ENCODE measurements at places on chromosomes 1 and 21.
A peak's percentile ranks its signal among the peaks of the same experiment; 100 is the strongest.

- DNase-seq: no peak
Measured at GRCh38 chr1:10267319-10267718, 56.9 kb downstream of the KIF1B start.

DNA sequence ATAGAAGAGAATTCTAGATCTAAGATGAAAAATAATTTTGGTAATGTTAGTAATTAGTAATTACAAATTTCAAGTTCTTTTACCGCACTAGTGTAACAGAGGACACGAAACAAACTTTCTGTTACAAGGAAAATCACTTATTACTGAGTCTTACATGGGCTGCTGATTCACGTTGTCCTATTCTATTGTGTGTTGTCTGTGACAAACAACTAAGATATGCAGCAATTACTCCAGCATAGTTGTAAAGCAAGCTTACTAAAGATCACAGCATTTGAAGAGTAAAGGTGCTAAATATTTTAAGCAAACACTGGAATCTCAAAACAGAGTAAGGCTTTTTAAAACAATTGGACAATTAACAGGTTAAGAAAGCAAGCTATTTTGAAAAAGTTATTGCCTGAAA lies 502.3 kb downstream of the KCNT2 start:
- DNase-seq: no peak

DNA sequence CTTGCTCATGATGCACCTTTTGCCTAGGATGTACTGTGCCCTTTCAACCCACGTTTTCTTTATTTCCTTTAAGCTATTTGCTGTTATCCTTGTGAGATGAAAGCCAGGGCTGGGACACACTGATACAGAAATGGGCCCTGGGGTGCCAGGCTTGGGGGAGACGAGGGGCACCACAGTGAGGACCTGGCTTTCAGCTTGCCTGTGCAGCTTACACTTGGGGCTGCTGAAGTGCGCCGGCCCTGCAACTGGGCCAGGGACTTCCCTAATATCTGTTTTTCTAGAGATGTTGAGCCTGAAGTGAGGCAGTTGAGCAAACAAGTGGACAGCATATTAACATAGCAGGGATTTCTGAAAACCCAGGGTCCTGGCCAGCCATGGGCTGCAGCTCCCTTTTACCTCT lies 42.5 kb upstream of the SLC19A1 start:
- DNase-seq: no peak

- DNase-seq: no peak
Measured at GRCh38 chr1:116382857-116383483, 9.9 kb downstream of the ATP1A1 start.

GRCh38 chr1:67942274-67942673 lies 108.2 kb downstream of the DIRAS3 start:
- no peak for DNase-seq

DNA sequence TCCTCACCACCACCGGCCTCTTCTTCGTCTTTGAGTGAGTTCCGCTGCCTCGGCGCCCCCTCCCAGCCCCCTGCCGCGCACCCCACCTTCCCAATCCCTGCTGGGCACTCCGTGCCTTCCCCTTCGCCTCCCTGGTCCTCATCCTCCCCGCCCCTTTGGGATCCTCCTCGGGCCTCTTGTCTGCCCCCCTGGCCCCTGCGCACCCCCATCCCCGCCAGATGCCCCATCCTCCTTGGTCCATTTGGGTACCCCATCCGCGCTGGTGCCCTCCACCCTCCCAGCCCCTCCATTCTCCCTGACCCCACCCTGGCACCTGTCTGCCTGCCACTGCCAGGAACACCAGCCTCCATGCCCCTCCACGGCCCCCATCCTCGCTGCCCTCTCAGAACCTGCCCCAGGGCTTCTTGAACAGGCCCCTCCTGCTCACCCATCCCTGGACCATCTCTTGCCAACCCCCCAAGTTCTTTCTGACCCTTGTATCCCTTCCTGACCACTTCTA lies 667 bp downstream of the ZDHHC18 start:
- DNase-seq: no peak

- DNase-seq: no peak
Measured at GRCh38 chr1:73593804-73594203, 604.2 kb downstream of the LRRIQ3 start.

GRCh38 chr1:50531027-50531426 lies 107.8 kb upstream of the DMRTA2 start:
- DNase-seq: no peak

GRCh38 chr1:185539277-185539943 lies 194.8 kb upstream of the HMCN1 start:
- DNase-seq: no peak

DNA sequence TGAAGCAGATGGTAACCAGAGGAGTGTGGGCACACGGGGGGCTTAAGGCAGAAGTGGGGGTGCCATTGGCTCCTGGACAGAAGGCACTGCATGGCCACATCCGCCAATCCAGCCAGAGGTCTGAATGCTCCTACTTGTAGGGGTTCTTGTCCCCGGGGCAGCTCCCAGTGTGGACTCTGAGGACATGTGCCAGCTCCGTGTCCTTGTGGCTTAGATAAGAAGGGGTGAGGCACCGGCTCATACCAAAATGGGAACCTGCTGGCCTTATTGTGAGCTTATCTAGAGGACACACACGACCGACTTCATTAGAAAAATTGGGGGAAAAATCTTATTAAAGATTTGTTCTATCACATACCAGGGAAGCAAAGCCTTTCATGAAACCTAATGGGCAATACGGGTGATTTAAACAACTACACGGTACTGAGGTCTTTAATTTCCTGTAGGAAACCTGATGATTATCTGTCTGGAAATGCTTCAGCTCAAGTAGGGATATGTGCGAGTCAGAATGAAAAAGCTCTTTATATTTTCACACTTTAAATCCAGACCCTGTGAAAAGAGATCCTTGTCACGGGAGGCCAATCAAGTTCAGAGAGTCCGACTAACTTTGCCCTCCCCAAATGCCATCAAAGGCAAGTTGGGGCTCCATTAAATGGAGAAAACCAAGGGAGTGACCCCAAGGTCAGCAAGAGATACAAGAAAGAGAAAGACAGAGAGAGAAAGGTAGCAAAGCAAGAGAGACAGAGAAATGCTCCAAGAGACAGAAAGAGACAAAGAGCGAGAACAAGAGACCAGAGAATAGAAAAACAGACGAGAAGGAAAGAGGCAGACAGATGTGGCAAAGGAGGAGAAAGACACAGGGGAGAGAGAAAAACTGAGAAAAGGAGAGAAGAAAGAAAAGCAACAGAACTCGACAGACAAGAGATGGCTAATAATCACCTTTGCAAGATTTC lies 14.1 kb upstream of the KCNN3 start:
- no peak for DNase-seq

GRCh38 chr21:33847588-33848248 lies 67.9 kb downstream of the ATP5PO start:
- DNase-seq: no peak

- DNase-seq: no peak
Measured at GRCh38 chr1:43442756-43443155, 11.0 kb downstream of the HYI start.

GRCh38 chr21:28337315-28337714 lies 655.4 kb downstream of the LTN1 start:
- DNase-seq: peak; percentile 1

- no peak for DNase-seq
Measured at GRCh38 chr1:156550346-156550745, 22.0 kb downstream of the IQGAP3 start.

DNA sequence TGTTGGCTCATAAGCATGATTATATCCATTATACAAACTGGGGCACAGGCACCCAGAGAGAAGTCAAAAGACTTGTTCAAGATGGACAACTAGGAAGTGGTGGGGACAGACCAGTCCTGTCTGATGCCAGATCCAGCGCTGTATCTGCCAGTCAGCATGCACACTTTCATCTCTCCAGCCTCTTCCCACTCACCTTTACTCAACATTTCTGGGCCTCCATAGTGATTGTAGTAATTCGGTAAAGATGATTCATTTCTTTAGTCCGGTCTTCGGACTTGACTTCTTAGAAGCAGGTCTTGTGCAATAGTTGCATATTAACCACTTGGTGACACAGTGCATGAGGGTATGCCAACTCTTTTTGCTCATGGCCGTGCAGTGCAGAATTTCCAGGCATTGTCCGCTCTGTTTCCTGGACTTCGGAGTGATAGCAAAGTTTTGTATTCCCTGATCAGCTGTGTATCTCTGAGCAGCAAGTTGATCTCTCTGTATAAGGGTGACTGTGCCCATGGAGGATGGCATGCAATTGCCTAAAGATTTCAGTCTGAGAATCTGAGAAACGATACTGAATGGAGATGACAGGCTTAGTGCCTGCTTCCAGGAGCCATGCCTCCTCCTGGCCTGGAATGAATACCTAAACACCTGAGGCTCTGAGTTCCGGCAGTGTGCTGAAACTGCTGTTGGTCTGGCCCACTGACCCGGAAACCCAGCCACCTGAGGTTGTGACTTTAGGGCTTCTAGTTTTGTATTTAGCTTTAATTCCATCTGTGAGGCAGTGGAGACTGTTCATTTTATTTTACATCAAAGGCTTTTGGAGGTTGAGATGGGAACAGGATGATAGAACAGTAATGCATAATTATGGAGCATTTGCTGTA lies 39.0 kb downstream of the GALNT2 start:
- no peak for DNase-seq

DNA sequence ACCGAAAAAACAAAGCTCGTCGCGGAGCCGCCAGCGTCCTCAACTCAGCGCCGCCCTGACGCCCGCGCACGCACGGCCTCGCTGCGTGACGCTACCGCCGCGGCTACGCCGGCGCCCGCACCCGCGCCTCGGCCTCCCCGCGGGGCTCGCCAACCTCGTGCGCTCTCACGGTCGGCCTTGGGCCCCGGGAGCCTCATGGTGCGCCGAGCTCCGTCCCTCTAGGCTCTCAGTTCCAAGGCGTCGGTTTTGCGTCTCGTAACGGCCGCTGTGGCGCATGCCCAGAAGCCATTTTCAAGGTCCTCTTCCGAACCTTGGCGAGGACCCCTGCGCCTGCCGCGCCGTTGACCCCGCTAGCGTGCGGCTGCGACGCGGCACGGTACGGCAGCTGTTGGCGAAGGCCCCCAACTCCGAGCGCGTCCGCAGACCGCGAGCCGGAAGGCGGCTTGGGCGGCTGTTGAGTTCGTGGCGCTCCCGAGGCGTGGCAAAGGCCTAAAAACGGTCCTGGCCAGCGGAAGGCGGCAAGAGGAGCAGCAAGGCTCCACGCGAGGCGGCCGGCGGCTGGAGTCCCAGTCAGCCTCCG lies at the start of gene HENMT1:
HENMT1 (minus strand) TSS at position 64 of the 580 bp plus-strand sequence. CDS start 1,209 bp downstream, outside the sequence.
- DNase-seq: peak; percentile 72

DNA sequence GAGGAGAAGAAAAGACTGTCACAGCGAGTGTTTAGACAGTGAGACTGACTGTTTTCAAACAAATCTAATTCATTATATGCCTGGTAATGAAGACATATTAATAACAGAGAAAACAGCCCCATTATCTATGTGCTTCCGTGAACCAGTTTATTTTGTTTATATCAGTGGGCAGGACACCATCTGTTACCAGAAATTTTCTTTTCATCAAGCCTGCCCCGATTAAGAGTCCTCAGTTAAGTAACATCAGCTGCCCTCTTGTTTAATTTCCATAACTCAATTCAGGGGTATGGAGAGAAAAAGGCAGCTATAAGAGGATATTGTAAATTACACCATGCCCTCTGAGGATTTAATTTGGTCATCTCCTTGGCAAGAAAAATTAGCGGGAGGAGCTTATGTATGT lies 94.0 kb downstream of the TMEM200B start:
- no peak for DNase-seq

- DNase-seq: no peak
Measured at GRCh38 chr1:115839679-115840237, 1.2 kb downstream of the NHLH2 start.

DNA sequence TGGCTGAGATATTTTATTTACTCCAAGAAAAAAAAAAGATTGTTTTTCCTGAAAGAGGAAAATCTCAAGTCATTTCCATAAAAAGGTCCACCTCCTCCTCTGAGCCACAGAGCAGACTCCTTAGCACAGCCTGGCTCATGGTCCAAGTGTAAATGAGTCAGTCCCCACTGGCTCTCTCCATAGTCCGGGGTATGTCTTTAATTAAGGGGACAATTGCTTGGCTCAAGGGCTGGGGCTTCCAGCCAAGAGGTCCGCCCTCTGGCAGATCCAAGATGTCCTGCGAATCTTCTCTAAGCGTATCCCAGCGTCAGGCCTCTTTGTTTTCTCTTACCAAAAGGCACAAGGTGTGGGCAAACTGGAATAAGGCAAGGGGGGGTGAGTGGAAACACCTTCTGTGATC lies 33.3 kb downstream of the FOXD2 start:
- DNase-seq: no peak

DNA sequence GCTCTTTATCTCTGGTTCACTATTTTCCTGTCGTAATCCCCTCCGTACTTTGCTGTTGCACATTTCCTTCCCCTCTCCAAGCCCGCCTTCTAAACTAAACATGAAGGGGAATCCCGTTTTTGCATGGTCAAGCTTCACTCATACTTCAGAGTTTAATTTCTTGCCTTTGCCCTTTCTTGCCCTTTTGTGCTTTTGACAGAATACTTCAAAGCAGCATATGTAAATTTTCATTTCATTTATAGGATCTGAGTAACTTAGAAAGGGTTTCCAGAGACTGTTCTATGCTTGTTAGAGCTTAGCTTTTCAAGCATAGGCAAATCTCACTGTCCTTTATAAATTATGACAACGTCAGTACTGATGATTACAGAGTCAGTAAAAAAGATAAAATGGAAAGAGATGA lies 27.7 kb downstream of the SPATA45 start:
- DNase-seq: no peak

All from T-helper 2 cell (primary cell).